ELF-1 (cell line): ENCODE measurements at places on chromosomes 6 and 20.
A peak's percentile ranks its signal among the peaks of the same experiment; 100 is the strongest.

- DNase-seq = no peak
Measured at GRCh38 chr20:64049878-64050260, 430 bp upstream of the SOX18 start.

GRCh38 chr6:37257634-37258404, at the start of the genes TBC1D22B and TMEM217:
Gene TBC1D22B, plus strand, starts transcription at chr6:37257772. Its CDS starts 146 bp downstream, at chr6:37257918.
Gene TMEM217, minus strand, starts transcription at chr6:37258144. Its CDS starts 39,114 bp downstream, at chr6:37219030.
- DNase-seq = peak; percentile 98

DNA sequence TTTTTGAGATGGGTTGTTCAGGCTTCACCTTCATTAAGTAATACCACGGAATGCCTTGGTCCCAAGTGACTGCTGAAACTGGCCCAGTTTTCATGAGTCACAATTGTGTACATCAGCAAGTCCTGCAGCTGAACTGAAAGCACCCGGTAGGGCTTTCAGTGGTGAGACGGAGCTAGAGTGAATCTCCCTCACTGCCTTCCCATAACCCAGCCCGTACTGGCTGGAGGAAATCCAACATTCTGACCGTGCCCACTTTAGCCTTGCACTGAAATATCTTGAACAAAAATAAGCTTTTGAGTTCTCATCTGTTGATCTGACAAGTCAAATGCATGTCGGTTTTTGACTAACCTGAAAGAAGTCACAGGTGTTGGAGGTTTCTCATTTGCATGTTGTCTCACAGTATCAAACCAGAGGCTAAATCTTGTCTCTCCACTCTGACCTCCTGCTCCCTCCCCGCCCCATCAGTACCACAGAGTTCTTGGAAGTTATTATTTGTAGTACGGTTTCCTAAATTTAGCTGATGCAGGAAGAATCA, 35.9 kb downstream of the DUSP22 start:
- no peak for DNase-seq

- DNase-seq = no peak
Measured at GRCh38 chr20:47540443-47541354, 39.0 kb downstream of the NCOA3 start.

- DNase-seq = no peak
Measured at GRCh38 chr20:43752051-43752360, 25.2 kb upstream of the GTSF1L start.

DNA sequence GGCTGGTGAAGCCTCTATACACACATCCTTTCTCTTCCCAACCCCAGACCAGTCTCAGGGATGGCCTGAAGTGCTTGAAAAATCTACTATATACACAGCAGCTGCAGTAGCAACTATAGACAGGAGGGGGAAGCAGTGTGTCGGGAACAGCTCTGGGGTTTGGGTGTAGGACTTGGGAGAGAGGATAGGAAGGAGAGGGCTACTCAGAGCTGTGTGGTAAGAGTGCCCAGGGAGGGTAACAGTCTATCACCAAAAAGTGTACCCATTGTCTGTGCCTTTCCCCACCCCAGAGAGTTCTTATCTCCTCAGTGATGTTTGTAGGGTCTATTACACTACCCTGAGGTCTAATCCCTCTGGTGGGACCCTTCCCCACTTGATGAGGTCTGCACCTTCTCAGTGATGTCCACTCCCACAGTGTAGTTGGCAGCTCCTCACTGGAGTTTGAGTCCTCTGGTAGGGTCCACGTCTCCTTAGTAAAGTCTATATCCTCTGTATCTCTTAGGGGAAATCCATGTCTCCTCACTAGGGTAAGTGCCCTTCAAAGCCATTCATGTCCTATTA, 1.5 kb upstream of the GGT7 start:
- peak; percentile 90 for DNase-seq
